ENCODE measurements at places on chromosomes 3 and 15.

DNA sequence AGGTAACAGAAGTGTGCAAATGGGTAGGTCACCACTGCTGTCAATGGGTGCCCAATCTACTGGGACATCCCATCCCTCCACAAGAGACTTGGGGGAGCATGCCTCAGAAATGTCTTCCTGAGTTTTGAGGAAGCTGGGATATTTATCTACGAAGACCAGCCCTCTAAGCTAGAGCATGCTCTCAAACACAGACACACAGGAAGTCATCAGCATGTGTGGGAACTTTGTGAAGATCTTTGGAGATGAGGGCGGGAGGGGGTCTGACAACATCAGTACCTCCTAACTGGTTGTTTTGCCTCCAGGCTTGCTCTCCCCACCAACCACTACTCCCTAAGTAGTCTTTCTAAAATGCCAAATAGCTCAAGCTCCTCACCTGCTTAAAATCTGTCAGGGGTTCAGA is 3.5 kb upstream of the MEF2A start:
- no peak for DNase-seq

DNA sequence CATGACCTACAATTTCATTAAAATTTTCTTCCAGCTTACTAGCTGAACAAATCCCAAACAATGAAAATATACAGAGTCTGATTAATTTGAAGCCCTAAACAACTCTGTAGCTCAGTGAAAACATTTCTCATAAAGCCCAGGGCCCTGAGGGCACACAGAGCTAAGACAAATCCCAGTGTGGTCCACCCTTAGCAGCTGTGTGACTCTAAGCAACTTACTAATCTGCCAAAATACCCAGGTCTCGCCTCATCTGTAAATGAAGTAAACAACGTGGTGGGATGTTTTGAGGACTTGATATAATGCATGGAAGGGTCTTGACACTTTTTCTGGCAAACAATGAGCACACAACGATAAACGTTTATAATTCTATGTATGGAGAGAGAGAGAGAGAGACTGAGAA is 158.4 kb downstream of the FHIT start:
- no peak for DNase-seq

DNA sequence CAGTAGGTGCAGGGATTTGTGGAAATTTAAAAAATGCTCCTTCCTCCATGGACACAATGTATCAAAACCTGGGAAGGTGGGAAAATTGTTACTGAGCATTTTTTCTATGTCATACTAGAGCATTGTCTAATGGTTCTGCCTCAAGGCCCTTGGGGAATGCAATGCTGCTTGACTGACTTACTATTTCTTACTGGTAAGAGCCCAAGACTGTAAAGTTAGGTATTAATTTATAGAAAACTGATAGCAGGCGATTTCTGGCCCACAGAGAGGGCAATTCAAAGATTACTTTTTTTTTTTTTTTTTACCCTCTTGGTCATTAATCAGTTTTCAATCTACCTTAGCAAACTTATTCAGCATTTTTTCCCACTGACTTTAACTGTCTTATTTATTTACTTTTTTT is 38.5 kb upstream of the MRPL3 start:
- DNase-seq = no peak

GRCh38 chr15:90840954-90841353 is 27.4 kb upstream of the FURIN start:
- DNase-seq = no peak

- no peak for DNase-seq
These were observed 344.9 kb downstream of the LRRC3B start for GRCh38 chr3:26967501-26967900.

Measured in activated CD4-positive, alpha-beta T cell treated with anti-CD3 and anti-CD28 coated beads, Interleukin-2, amount 50 U/mL, for 16 hours (primary cell).